ENCODE measurements at places on chromosomes 3 and 15. TPM values are rescaled to one million over a fixed set of nuclear protein-coding genes. Genes with fewer than 3 reads are reported as not detected.

DNA sequence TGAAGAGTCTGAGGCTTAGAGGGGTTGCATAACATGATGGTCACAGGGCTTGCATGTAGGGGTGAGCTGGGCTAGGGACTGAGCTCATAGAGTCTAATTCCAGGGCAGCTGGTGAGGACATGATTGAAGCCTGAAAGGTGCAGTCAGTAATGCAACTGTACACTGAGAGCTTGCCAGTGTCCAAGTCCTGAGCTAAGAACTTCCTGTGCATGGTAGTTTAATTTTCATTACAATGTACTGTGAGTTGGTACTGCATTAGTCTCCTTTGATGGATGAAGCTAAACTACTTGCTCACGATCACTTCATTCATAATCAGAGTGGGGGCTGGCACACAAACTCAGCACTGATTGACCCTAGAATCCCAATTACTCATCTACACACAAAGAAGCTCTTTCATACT lies 156.4 kb upstream of the CRBN start:
- no peak overlapping the region for H3K27ac ChIP-seq
- no peaks in the 10 kb centered on the region for H3K4me1 ChIP-seq
- no peak for DNase-seq
- H3K36me3 ChIP-seq = no peaks in the 10 kb centered on the region

- H3K4me1 ChIP-seq = peaks cover 6% of the 10 kb centered on the region
- H3K27me3 ChIP-seq = no peaks in the 10 kb centered on the region
- H3K27ac ChIP-seq = no peak overlapping the region
- no peaks in the 10 kb centered on the region for H3K36me3 ChIP-seq
Measured at GRCh38 chr3:108488631-108489030, 21.8 kb downstream of the MYH15 start.

DNA sequence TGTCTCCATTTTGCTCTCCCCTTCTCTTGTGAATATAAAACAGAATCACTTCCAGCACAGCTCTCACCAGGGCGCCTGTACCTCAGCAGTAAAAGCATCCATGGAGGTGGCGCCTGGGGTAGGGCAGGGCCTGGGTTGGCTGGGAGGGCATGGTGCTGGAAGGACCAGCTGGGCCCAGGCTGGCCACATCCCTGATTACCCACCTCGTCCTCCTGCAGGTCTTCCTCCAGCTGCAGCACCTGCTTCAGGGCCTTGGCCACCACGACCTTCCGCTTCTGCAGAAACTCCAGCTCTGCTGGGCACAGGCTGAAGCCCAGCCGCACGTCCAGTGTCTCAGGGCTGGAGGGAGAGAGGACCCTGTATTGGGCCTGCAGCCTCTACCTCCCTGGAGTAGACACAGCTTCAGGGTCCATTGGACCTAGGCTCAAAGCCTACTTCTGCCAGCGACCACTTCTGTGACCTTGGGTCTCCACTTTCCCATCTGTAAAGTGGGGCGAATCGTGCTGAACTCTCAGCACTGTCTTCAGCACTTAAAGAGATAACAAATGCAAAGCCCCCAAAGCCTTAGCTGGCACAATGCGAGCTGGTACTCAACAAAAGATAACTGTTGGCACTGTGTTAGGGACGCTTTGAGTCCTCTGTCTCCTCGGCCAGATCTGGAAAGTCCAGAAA lies 23.8 kb downstream of the PLA2G4E start:
- no peaks in the 10 kb centered on the region for H3K36me3 ChIP-seq
- no peak overlapping the region for H3K27ac ChIP-seq
- H3K4me3 ChIP-seq = no peak overlapping the region
- DNase-seq = no peak

DNA sequence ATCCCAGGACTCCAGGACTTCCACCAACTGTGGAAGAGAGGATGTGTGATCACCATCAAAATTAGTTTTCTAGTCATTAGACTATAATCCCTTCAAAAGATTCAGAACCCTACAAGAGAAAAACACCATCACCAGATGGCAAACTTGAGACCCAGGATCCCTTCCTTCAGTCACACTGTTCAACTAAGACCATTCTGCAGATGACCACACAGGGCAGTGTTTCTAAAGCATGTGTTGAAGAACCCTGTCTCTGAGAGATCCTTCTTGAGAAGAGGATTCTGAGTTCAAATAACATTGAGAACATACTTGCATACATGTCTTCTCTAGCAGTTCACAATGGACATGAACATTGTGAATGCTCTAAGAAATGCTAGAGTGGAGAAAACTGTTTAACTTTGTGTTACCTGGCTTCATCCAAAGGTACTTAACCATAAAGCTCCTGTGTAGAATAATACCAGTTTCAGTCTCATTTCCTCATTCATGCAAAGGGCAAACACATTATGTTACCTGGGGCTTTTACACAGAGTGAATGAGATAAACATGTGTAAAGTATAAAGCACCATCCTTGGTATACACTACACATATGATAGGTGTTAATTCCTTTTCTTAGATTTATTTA lies 2.4 kb upstream of the ADGRG7 start:
- H3K4me3 ChIP-seq = no peak overlapping the region
- H3K27me3 ChIP-seq = no peaks in the 10 kb centered on the region
- no peaks in the 10 kb centered on the region for H3K36me3 ChIP-seq
- H3K4me1 ChIP-seq = peaks cover 2% of the 10 kb centered on the region
- H3K27ac ChIP-seq = no peak overlapping the region

- H3K27ac ChIP-seq = no peak overlapping the region
- DNase-seq = no peak
- H3K4me3 ChIP-seq = no peak overlapping the region
- no peaks in the 10 kb centered on the region for H3K27me3 ChIP-seq
- H3K4me1 ChIP-seq = peaks cover 11% of the 10 kb centered on the region
Measured at GRCh38 chr15:62452667-62453066, 287.6 kb upstream of the C2CD4B start.

DNA sequence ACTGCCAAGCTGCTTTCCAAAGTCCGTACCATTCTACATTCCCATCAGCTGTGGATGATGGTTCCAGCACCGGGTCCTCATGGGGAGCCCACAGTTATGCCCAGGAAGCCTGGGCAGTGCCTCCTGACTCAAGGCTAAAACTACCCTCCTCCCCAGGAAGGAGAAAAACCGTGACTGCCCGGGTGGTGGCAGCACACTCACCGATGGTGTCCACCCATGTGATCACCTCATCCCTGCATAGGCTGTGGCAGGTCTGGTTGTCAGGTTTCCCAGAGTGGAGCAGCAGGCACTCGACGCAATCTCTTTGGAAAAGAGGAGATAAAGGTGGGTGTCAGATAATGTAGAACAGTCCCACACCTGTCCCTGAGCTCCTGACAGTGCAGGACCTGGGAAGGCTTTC lies 38.6 kb downstream of the UMPS start:
- 0 out of 2 replicates have a peak, but pooled peaks cover 3% of the 10 kb centered on the region for H3K4me1 ChIP-seq
- H3K4me3 ChIP-seq = no peak overlapping the region
- DNase-seq = no peak
- H3K27me3 ChIP-seq = no peaks in the 10 kb centered on the region
- H3K27ac ChIP-seq = no peak overlapping the region
- peaks cover 27% of the 10 kb centered on the region for H3K36me3 ChIP-seq

DNA sequence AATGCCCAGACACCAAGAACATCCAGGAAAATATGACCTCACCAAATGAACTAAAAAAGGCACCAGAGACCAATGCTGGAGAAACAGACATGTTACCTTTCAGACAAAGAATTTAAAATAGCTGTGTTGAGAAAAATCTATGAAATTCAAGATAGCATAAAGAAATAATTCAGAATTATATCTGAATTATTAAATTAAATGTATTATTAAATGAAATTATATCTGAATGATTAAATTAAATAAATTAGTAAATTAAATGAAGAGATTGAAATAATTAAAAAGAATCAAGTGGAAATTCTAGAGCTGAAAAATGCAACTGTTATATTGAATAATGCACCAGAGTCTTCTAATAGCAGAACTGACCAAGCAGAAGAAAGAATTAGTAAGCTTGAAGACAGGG lies 279.2 kb upstream of the SATB1 start:
- H3K27me3 ChIP-seq = no peaks in the 10 kb centered on the region
- no peaks in the 10 kb centered on the region for H3K36me3 ChIP-seq
- H3K27ac ChIP-seq = no peak overlapping the region
- no peak for DNase-seq
- no peaks in the 10 kb centered on the region for H3K4me1 ChIP-seq

- H3K27ac ChIP-seq = no peak overlapping the region
- no peaks in the 10 kb centered on the region for H3K27me3 ChIP-seq
- peaks cover 5% of the 10 kb centered on the region for H3K4me1 ChIP-seq
- no peak overlapping the region for H3K4me3 ChIP-seq
Measured at GRCh38 chr3:14231145-14231990, 52.8 kb downstream of the LSM3 start.

DNA sequence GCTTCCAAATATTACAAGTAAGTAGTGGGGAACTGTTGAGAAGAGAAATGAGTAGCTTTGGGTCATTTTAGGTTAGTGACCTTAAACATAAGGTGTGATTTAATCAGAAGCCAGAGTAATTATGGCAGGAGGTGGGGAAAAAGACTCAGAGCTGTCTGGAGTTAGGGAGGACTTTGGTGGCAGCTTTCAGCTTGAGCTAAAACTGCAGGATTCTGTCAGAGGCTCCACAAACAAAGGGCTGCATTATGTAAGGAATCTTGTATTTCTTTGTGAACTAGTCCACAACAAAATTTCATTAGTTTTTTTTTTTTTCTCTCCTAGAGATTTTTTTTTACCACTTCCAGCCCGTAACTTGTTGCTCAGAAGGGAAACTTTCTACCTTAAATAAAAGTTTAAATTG lies 345.3 kb downstream of the TIGIT start:
- no peaks in the 10 kb centered on the region for H3K4me1 ChIP-seq
- H3K4me3 ChIP-seq = no peak overlapping the region
- no peak overlapping the region for H3K27ac ChIP-seq
- H3K27me3 ChIP-seq = no peaks in the 10 kb centered on the region
- DNase-seq = no peak

- H3K4me3 ChIP-seq = no peak overlapping the region
- no peak for DNase-seq
- no peaks in the 10 kb centered on the region for H3K27me3 ChIP-seq
Measured at GRCh38 chr15:58746174-58746573, 3.3 kb downstream of the ADAM10 start.

DNA sequence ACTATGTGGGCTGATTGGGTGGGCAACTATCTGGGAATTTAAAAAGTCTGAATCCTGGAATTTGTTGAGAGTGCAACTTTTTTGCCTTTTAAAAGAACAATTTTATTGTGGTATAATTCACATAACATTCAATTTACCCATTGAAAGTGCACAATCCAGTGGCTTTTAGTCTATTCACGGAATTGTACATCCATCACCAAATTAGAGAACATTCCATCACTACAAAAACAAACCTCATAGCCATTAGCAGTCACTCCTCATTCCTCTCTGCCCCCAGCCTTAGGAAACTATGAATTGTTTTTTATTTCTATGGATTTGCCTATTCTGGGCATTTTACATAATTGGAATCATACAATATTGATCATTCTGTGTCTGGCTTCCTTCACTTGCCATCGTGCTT lies 101.8 kb upstream of the ALDH1A3 start:
- no peaks in the 10 kb centered on the region for H3K27me3 ChIP-seq
- H3K4me3 ChIP-seq = no peak overlapping the region
- DNase-seq = no peak
- peaks cover 6% of the 10 kb centered on the region for H3K4me1 ChIP-seq

ELL3 gene
- 11.0 TPM for total RNA-seq

DNA sequence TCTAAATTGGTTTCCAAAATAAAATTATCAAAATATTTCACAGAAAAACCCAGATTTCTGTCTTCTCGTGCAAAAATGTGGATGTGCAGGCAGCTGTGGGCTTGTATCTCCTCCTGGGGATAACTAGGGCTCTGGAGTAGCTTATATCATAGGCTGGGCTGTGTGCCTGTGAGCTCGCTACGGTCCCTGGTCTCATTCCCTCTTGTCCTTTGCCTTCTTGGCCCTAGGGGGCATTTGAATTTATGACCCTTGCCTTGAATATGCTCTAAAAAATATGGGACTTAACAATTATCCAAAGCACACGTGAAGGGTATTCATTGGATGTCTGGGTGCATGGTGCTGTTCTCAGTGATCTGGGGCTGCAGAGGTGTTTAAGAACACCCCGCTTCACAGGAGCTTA lies 132.6 kb downstream of the PDZRN3 start:
- no peak for DNase-seq
- H3K36me3 ChIP-seq = no peaks in the 10 kb centered on the region
- H3K27ac ChIP-seq = no peak overlapping the region
- H3K4me3 ChIP-seq = no peak overlapping the region

GRCh38 chr3:8578282-8578681 lies 66.3 kb downstream of the SSUH2 start:
- no peaks in the 10 kb centered on the region for H3K36me3 ChIP-seq
- no peak for DNase-seq
- no peaks in the 10 kb centered on the region for H3K4me1 ChIP-seq

DNA sequence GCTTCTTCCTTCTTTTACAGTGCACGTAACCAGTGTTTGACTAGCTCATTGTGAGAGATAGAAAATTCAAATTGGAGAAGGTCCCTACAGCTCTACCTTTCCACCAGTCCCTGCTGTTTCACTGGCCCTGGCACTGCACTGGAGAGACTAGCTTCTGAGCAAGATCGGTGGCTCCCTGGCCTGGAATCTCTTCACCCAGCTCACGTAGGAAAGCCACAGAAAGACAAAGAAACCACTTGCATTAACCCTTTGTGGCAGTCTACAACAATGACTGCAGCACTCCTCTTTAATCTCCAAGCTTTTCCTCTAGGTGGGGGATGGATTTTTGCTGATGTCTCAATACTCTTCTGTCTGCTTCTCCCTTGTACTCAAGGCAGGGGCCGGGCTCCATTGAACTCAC lies 155.9 kb downstream of the PEX5L start:
- no peak overlapping the region for H3K27ac ChIP-seq
- no peaks in the 10 kb centered on the region for H3K27me3 ChIP-seq
- no peak for DNase-seq
- H3K4me3 ChIP-seq = no peak overlapping the region

DNA sequence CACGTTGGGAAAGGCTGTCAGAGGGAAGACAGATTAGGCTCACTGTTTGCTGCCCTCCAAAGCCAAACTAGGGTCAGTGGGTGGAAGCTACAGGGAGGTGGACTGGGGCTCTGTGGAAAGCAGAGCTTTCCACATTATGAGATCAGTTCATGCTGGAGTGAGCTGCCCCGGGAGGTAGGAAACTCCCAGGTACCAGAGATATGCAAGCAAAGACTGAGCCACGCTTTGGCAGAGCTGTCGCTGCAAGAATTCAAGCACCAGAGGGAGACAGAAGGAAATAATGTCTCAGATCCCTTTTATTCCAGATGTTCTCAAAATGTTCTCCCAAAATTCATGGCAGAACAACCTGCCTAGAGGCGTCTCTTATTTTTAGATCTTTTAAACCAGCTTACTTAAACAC lies 286.6 kb downstream of the WDR72 start:
- peaks cover 1% of the 10 kb centered on the region for H3K27me3 ChIP-seq
- H3K27ac ChIP-seq = no peak overlapping the region
- H3K36me3 ChIP-seq = no peaks in the 10 kb centered on the region

DNA sequence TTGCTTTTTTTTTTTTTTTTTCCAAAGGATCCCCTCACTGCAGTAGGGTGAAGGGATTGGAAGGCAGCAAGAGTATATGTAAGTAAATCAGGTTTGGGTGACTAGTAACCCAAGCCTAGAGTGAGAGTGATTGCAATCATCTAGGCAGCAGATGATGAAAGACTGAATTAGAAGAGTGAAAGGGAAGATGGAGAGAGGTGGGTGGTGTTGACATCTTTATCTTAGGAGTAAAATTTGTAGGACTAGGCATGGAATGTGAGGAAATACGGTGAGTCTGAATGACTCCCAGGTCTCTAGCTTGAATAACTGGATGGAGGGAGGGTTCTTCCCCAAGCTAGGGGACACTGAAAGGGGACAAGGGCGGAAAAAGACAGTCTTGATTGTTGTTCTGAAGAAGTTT lies 63.4 kb downstream of the TPRG1 start:
- no peaks in the 10 kb centered on the region for H3K4me1 ChIP-seq
- H3K4me3 ChIP-seq = no peak overlapping the region
- H3K27ac ChIP-seq = no peak overlapping the region
- DNase-seq = no peak

- H3K27ac ChIP-seq = no peak overlapping the region
- no peaks in the 10 kb centered on the region for H3K4me1 ChIP-seq
Measured at GRCh38 chr15:81014446-81015093, 13.8 kb downstream of the TLNRD1 start.

HIGD2B gene
- total RNA-seq = not detected
